PC-9 (cell line): ENCODE measurements at places on chromosomes 2 and 18. TPM values are rescaled to one million over a fixed set of nuclear protein-coding genes. Genes with fewer than 3 reads are reported as not detected.

The LIMS4 gene
- total RNA-seq, result 1.4 and 2.1 TPM in 2 replicates

The STRADB gene
- 24.0 and 32.1 TPM in 2 replicates for total RNA-seq

The CHRNA1 gene
- not detected in 2 replicates for total RNA-seq

The TSHZ1 gene
- total RNA-seq, result 6.5 and 7.4 TPM in 2 replicates

The CNDP1 gene
- not detected in 2 replicates for total RNA-seq

DNA sequence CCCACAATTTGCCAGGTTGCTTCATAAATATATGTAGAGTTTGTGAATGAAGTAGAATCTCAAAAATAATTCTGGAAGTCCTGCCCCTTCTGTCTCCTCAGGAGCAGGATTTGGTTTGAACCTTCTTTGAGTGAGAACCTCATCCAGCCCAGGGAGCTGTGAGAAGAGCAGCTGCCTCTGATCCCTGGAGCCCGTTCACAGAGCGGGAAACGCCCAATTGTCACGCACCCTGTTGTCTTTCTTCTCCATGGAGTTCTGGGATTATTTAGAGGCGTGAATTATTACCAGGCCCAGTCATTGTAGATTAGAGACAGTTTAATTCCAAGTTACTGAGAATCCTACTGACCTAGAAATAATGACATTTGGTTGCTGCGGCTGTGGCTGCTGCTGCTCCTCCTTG lies 66.1 kb downstream of the TPO start:
- no peak for DNase-seq
- no peak overlapping the region for H3K27ac ChIP-seq
- H3K27me3 ChIP-seq, result peaks cover 89% of the 10 kb centered on the region
- no peak overlapping the region for H3K4me3 ChIP-seq

DNA sequence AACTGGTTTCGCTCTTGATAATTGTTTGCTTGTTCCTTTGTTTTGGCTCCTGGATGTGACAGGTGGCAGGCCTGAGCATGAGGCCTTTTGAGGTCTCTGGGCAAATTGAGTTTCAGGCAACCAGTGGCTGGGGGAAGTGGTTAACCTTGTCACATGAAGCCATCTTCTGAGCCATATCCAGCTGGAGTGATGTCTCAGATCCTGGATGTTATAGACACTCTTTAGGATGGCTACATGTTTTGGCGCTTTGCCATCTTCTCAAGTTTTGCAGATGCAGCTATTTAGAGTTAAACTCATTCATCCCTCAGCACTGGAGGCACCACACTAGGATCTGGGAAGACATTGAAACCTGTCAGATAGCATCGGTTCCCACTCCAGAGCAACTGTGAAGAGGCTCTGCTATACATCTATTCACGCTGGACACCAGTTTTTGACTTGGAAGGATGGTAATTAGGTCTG lies 25.3 kb upstream of the TACR1 start:
- no peak overlapping the region for H3K27ac ChIP-seq
- no peaks in the 10 kb centered on the region for H3K27me3 ChIP-seq
- H3K36me3 ChIP-seq, result no peaks in the 10 kb centered on the region
- H3K4me1 ChIP-seq, result no peaks in the 10 kb centered on the region

GRCh38 chr18:11304928-11305327 lies 155.6 kb upstream of the PIEZO2 start:
- H3K4me3 ChIP-seq, result no peak overlapping the region
- no peak overlapping the region for H3K27ac ChIP-seq
- H3K27me3 ChIP-seq, result peaks cover 7% of the 10 kb centered on the region; the same call in 1 of the 2 replicates
- H3K4me1 ChIP-seq, result no peaks in the 10 kb centered on the region
- no peaks in the 10 kb centered on the region for H3K36me3 ChIP-seq

DNA sequence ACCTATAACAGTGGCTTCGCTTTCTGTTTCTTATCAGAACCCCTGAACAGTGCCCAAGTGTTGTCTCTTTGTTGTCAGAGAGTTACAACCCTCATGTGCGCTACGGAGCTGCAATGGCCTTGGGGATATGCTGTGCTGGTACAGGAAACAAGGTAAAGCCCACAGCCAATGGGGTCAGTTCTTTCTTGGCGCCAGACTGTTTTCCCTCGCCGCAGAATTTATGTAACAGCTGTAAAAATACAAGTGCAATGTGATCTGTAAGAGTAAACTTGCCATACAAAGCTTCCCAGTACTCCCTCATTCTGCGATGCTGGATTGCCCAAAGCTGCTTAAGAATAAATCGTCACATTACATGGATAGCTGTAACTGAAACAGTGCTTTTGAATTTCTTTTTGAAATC lies 13.9 kb upstream of the HTR2B start:
- no peak overlapping the region for H3K27ac ChIP-seq
- no peaks in the 10 kb centered on the region for H3K27me3 ChIP-seq
- no peak overlapping the region for H3K4me3 ChIP-seq
- H3K36me3 ChIP-seq, result 0 out of 2 replicates have a peak, but pooled peaks cover 5% of the 10 kb centered on the region
- no peaks in the 10 kb centered on the region for H3K4me1 ChIP-seq
- no peak for DNase-seq

GRCh38 chr2:96558485-96558884 lies 21.9 kb downstream of the ARID5A start:
- H3K36me3 ChIP-seq, result no peaks in the 10 kb centered on the region
- no peak for DNase-seq
- H3K4me1 ChIP-seq, result peaks cover 30% of the 10 kb centered on the region
- H3K27me3 ChIP-seq, result no peaks in the 10 kb centered on the region
- H3K4me3 ChIP-seq, result no peak overlapping the region

DNA sequence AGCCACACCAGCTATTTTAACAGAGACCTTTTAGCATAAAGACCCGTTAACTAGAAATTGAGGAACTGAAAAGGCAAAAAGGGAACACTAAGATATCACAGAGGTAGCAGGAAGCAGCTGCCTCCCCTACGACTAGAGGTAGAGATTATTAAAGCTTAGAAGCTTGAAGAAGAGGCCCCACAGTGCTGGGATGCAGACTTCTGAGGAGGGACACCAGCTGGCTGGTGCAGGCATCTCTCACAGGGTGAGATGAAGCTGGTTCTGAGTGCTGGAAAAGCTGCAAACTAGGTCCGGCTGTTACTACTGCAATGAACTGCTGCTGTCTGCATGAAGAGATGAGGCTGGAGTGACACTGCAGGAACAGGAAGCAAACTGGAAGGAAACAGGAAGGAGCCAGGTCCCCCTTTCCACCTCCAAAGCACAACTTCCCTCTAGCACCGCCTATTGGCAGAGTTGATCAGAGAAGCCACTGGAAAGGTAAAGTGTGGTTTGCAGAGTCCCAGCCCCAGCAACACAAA lies 61.2 kb upstream of the MRPS9 start:
- H3K36me3 ChIP-seq, result no peaks in the 10 kb centered on the region
- no peak overlapping the region for H3K4me3 ChIP-seq
- no peaks in the 10 kb centered on the region for H3K4me1 ChIP-seq

DNA sequence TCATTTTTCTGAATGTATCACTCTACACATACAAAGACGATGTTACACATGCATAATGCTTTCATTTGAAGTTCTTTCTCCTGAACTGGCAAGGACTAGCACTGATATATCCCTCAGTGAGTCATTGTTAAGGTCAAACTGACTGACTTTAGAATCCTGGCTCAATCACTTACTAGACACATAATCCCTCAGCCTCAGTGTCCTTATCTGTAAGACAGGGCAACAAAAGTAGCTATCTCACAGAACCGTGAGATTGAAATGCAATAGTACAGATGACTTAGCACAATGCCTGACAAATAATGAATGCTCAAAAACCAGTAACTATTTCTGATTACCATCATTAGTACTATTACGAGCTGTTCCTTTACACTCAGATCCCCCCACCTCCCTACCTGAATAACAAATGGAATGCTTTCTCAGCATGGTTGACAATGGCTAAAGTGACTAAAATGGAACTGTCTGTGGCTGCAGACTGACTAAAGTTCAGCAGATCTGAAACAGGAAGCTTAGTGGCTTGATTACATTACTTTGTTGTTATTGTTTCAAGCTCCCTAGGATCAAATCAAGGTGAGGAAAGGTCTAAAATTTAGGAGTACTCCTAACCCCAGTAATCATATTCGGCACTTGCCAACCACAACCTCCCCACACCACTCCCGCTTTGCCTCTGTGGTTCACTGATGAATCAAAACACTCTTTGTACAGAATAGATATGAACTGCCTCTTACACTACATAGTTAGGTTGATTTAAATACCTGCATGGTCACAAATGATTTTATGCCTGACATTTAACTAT lies 35.8 kb upstream of the CACNB4 start:
- DNase-seq, result no peak
- no peaks in the 10 kb centered on the region for H3K36me3 ChIP-seq
- H3K27me3 ChIP-seq, result no peaks in the 10 kb centered on the region
- H3K4me1 ChIP-seq, result no peaks in the 10 kb centered on the region
- no peak overlapping the region for H3K27ac ChIP-seq

- H3K27me3 ChIP-seq, result no peaks in the 10 kb centered on the region
- peaks cover 2% of the 10 kb centered on the region; the same call in 1 of the 2 replicates for H3K36me3 ChIP-seq
- H3K4me3 ChIP-seq, result no peak overlapping the region
Observed at GRCh38 chr2:38290332-38290731, 86.7 kb downstream of the ATL2 start.

- no peaks in the 10 kb centered on the region for H3K27me3 ChIP-seq
- no peak overlapping the region for H3K4me3 ChIP-seq
- no peak for DNase-seq
- no peaks in the 10 kb centered on the region for H3K36me3 ChIP-seq
Observed at GRCh38 chr2:49178656-49179055, 24.3 kb upstream of the FSHR start.

GRCh38 chr2:205849136-205849535 lies 166.8 kb downstream of the NRP2 start:
- no peaks in the 10 kb centered on the region for H3K36me3 ChIP-seq
- no peak overlapping the region for H3K27ac ChIP-seq
- H3K4me1 ChIP-seq, result no peaks in the 10 kb centered on the region
- peak; percentile 6 for DNase-seq

DNA sequence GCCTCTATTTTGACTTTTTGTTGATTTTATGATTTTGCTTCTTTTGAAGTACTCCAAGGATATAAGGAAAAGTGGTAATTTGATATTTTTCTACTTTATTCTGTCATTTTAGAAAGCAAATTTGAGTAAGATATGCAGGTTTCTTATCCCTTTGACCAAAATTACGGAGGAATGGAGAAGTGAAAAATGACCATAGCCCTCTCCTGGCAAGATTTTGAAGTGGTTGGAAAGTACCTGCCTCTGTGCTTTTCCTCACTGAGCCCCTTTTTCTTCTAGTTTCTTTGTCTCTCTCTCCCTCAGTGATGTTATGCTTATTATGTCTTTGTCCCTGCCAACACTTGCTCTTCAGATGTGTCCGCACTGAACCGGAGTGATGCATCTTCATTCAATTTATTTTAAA lies 898.1 kb downstream of the EPHA4 start:
- H3K36me3 ChIP-seq, result no peaks in the 10 kb centered on the region
- H3K4me3 ChIP-seq, result no peak overlapping the region
- H3K27me3 ChIP-seq, result no peaks in the 10 kb centered on the region
- DNase-seq, result no peak

- no peaks in the 10 kb centered on the region for H3K36me3 ChIP-seq
- no peaks in the 10 kb centered on the region for H3K27me3 ChIP-seq
- H3K4me3 ChIP-seq, result no peak overlapping the region
- H3K27ac ChIP-seq, result no peak overlapping the region
- no peak for DNase-seq
- H3K4me1 ChIP-seq, result no peaks in the 10 kb centered on the region
Observed at GRCh38 chr2:112996635-112997034, 8.6 kb upstream of the IL36A start.

GRCh38 chr2:15941871-15942710 lies 1.7 kb downstream of the MYCN start:
- H3K4me3 ChIP-seq, result no peak overlapping the region
- DNase-seq, result no peak
- no peaks in the 10 kb centered on the region for H3K36me3 ChIP-seq
- H3K27me3 ChIP-seq, result peaks cover 68% of the 10 kb centered on the region
- no peaks in the 10 kb centered on the region for H3K4me1 ChIP-seq

- H3K27ac ChIP-seq, result no peak overlapping the region
- H3K27me3 ChIP-seq, result peaks cover 80% of the 10 kb centered on the region
- no peaks in the 10 kb centered on the region for H3K36me3 ChIP-seq
- no peaks in the 10 kb centered on the region for H3K4me1 ChIP-seq
- no peak for DNase-seq
Observed at GRCh38 chr2:99809259-99809900, 319.6 kb upstream of the REV1 start.

DNA sequence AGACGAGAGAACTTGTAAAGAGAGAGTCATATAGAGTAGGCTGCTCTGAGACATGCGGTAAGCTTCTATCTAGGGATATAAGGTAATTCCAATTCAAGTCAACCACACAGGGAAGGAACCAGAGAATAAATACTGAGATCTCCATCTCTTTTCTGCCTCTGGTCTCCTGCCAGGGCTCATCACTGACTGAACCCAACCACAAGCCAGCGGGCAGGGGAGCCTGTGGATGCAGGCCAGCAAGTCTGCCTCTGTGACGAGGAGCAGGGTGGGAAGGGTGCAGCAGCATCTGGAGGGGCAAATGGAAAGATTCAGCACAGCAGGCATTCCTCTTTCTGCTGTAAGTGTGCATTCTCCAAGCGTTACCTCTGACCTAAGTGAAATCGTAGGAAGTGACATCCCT lies 82.2 kb downstream of the ICOS start:
- no peaks in the 10 kb centered on the region for H3K4me1 ChIP-seq
- no peaks in the 10 kb centered on the region for H3K27me3 ChIP-seq
- no peak for DNase-seq
- H3K27ac ChIP-seq, result no peak overlapping the region
- no peaks in the 10 kb centered on the region for H3K36me3 ChIP-seq

DNA sequence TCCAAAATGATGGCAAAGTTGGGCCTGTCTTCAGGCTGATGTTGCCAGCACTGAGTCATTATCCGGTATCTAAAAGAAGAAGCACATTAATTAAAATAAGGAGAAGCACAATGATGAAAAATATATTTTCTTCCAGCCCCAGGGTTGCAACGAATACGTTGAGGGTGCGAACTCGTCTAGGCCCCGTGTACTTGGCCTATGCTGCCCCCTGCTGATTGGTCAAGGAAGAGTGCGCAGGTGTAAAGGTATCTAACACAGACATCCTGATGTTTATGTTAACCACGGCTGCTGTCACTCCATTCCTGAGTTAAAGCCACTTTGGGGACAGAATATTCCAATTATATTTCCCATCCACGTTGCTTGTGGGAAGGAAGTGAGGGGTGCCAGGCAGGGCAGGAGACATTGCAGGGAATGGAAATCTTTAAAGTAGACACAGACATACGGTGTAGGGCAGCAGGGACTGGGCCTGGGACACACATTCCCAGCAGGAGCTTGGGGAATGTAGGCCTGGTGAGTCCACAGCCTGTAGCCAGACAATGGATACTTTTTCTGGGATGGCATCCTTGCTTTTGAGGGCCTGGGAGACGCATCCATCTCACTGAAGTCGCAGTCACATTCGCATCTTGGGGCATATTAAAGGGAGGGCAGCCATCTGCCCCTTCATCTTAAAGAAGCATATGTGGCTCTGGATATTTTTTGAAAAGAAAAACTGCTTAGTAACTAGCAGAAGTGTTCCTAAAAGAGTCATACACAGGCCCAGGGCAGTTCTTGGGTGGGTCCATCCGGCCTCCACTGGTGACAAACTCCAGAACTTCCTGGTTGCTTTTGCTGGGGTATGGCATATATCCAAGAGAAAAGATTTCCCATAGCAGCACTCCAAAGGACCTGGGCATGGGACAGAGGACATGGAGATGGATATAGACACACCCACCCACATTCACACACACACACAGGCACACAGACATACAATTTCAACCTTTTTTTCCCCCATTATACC lies 81.9 kb downstream of the CLIP4 start:
- H3K4me1 ChIP-seq, result no peaks in the 10 kb centered on the region
- H3K27ac ChIP-seq, result no peak overlapping the region
- H3K4me3 ChIP-seq, result no peak overlapping the region
